ENCODE measurements at places on chromosomes 4 and X.
A peak's percentile ranks its signal among the peaks of the same experiment; 100 is the strongest.

DNA sequence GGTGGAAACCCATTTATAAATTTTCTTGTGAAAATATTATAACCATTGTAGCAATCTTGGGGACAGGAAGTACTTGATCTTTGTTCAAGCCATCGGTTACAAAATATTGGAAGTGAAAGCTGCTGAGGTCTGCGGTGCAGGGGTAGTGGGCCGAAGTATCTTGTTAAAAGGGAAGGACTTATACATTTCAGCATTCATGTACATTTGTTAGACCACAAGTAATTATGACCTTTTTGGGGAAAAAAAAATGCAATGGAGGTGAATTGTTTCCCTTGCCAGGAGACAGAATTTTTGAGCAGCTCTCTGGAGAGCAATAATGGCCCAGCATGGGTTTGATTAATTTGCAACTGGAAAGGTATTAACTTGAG, 121.3 kb downstream of the EGF start:
- DNase-seq = no peak

GRCh38 chr4:140374130-140374477, 658 bp downstream of the SCOC start:
- DNase-seq = no peak

- no peak for DNase-seq
These were observed at the start of gene PLXNA3 for GRCh38 chrX:154458116-154458953. Gene PLXNA3 (plus strand): TSS chrX:154458281. CDS start chrX:154460184, 1,903 bp downstream.

DNA sequence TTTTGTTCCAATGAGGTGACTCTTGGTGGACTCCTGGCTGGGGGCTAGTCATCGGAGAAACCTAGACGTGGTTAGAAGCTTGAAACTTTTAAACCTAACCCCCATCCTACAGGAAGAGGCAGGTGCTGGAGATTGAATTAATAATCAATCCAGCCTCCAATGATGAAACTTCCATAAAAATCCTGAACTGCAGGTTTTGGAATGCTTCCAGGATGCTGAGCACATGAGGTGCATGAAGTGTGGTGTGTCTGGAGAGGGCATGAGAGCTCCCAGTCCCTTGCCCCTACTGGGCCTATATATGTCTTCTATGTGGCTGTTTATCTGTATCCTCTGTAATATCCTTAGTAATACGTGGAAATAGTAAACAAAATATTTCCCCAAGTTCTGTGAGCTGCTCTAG, 90.7 kb upstream of the PDHA2 start:
- no peak for DNase-seq

DNA sequence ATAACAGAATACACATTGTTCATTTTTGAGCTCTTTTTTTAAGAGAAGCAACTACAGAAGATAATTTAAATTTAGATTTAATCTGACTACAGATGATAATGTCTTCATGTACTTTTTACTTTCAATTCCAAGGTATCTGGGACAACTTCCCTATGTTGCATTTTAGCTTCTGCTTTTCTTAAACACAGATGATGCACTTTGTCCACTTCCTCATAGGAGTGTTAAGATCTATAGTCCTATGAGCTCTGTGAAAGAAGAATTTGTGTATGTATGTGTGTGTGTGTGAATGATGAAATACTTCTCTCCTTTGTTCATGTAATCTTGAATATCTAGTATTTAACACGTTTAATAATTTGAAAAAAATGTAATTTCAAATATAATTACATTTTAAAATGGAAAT, 5.3 kb upstream of the FHIP1A start:
- no peak for DNase-seq

DNA sequence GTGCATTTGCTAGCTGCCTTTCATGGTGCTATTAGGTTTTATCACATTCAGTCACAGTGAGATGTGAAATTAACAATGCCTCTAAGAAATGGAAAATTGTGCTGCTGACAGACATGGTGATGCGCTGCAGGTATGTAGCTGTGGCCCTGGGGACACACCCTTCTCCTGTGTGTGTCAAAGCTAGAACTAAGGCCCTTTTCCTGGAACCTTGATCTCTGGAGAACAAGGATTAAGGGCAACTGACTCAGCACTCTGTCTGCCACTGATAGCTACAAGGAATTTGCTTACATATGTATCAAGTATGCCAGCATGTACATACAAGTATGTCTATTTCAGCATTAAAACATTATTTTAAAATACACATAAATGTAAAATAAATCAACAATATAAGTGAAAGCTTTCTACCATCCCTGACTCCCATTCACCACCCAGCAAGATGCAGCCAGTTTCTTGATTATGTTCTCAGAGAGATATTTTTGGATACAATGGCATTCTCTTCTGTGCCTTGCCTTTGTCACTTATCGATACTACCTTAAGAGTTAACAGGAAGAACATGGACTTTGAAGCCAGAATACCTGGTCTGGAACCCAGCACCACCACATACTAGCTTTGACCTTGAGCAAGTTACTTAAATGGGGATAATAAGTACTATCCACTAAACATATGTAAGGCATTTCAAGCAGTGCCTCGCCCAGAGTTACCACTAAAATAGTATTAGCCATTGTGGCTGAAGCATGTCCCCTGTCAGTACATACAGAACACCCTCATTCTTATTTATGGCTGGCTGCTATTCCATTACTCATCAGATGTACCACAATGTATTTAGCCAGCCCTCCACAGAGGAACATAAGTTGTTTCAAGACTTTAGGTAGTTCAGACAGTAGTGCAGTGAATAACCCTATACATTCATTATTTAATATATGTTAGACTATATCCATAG, 68.5 kb downstream of the NPNT start:
- DNase-seq = no peak

DNA sequence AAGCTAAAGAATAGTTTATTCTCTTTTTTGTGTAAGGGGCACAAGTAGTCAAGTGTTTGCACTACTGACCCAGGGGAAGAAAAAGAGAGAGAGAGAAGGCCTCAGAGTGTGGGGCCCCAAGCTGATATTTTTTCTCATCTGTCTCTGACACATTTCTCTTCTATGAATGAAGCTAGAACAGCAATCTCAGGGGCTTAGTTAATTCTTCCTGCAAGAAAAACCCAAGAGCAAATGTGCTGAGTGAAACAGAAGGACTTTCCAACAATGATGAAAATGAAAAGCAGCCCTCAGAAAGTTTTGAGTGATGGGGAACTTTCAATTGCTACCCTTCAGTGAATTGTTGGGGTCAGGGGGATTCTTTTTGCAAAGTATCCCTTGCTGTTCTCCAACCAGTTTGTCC, 9.2 kb upstream of the MSN start:
- DNase-seq = no peak

GRCh38 chrX:120144178-120144844, 14.1 kb upstream of the RHOXF2 start:
- DNase-seq = no peak

GRCh38 chr4:7398788-7399439, 35.8 kb downstream of the PSAPL1 start:
- DNase-seq = no peak

- no peak for DNase-seq
These were observed 22.3 kb upstream of the HERC3 start for GRCh38 chr4:88570001-88570400.

DNA sequence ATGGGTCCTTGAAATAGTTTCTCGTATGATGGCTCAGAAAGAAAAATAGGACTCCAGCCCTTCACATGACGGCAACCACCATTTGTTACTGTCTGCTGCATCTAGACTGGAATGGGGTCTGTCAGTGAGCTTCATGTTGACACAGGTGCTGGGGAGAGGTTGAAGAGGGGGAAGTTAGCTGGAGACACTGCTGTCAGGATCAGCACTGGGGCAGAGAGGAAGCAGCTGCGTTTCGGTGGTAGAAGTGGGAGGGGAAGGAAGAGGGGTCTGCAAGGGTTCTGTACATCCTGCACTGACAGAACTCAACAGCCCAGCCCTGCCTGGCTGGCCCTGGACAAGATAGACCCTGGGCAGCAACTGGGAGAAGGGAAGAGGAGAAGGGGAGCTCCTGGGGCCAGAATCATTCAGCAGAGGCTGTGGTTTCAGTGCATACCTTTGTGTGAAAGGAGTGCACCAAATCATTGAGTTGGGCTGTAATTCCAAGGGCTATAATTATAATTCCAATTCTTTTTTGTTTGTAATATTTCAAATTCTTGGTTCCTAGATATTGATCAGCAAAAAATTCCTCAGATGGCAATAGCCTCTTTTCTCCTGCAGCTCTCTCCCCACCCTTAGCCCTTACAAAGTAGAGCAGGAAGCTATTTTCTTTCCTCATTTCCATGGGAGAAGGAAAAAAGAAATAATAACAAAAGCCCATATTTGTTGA, 119.4 kb upstream of the C1GALT1C1 start:
- DNase-seq = no peak

DNA sequence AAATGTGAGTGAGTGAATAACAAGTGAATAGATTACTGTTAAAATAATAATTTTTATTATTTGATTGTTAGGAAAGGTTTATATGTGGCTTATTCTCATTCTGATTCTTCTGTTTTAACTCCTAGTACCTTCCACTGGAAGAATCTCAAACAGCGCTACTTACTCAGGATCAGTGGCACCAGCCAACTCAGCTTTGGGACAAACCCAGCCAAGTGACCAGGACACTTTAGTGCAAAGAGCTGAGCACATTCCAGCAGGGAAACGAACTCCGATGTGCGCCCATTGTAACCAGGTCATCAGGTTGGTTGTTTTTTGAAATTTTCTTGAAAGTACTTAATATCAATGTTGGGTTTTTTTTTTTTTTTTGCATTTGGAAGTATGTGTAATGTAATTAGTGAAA, 117.6 kb upstream of the BMPR1B start:
- DNase-seq = no peak

DNA sequence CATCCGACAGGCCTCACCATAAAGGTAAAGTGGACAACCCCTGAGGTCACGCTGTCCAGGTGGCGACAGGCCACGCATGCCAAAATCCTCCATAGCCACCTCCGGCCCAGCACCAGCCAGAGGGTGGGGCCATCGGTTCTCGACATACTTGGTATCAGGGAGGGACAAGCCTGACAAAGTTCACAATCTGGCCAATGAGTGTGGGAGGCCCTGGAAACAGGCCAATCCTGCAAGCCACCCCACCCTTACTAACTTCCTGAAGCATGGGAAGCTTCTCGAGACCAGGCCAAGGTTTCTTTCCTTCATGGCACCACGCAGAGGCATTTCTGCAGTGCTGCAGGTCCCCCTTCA, 73.8 kb downstream of the MTMR1 start:
- DNase-seq = peak; percentile 25

DNA sequence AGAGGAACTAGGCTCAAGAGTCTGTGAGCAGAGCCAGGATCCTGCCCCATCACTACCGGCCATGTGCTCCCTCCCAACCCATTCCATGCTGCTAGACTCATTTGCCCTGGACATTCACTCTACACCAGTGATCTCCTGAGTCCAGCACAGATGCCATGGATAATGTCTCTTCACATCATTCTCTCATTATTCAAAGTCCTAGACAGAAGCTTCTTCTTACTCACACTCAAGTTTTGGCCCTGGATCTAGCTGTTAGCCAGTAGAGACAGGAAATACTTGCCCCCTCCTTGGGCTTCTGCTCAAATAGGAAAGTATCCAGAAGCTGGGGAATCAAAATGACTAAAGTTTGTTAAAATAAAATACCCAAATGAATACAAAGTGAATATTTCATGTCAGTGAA, 266.8 kb upstream of the LDB2 start:
- DNase-seq = no peak

DNA sequence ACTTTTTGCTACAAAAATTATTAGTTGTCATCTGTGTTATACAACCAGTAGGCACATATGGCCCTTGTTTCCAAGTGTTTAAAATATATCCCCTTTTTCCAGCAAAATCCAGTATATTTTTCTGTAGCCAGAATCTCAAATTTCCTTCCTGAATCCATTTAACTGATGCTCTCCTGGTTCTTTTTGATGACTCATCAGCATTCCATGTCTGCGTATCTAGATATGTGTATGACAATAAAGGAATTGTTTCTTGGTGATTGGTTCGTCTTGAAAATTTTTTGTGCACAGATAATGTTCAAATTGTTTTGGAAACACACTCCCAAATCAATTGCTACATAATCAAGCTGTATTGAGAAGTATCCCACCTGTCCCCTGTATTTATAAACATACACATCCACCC, 98.3 kb downstream of the ITM2A start:
- no peak for DNase-seq

DNA sequence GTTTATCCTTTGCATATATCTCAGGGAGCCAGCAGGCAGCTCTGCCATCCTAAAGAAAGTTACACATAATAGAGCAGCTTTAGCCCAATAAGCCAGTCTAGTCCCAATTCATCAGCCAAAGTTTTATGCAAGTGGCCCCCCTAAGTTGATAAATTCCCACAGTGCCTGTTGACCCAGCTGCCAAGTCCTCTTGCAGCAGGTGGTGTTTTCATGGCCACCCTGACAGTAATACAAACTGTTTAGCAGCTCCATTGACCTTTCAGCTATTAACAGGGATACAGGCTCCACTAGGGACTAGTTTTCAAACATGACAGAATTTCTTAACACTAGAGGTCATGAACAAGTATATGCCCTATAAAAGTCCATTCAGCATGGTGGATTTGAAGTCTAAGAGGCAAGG, 77.5 kb downstream of the HHIP start:
- DNase-seq = no peak

DNA sequence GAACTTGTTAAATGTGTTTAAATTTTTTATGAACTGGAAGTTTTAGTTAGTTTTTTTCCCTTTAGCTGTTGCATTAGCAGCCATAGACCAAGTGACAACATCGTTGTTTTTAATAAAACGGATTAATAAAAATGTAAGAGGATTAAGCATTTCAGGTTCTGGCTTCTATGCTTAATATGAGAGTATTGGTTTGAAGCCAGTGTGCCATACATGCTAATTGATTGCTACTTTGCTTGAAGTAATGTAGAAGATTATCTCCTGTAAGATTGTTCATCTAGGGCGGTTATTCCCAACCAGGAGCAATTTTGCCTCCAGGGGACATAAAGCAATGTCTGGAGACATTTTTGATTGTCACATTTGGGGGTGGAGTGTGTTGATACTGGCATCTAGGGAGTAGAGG, 54.3 kb downstream of the TLL1 start:
- DNase-seq = no peak

DNA sequence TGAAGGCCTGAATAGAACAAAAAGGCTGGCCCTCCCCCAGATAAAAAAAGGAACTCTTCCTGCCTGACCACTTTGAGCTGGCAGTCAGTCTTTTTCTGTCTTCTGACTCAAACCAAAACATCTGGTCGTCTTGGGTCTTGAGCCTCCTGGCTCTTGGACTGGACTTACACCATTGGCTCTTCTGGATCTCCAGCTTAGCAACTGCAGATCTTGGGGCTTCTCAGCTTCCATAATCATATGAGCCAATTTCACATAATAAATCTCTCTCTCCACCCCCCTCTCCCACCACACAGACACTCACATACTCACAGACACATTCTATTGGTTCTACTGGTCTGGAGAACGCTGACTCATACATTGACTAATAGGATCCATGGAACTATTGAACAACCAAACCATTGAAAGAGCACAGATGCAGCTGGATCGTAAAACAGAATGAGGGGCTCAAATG, 15.6 kb upstream of the CWH43 start:
- no peak for DNase-seq

GRCh38 chr4:88600176-88600838, 8.0 kb downstream of the HERC3 start:
- no peak for DNase-seq

- DNase-seq = no peak
These were observed 14.6 kb downstream of the ALB start for GRCh38 chr4:73418677-73419076.

GRCh38 chr4:165929662-165930061, 56.6 kb downstream of the TLL1 start:
- no peak for DNase-seq

Measured in hematopoietic multipotent progenitor cell treated with erythropoietin and hydrocortisone succinate and interleukin-3 and kit ligand, for 17 days (in vitro differentiated cells).